ENCODE measurements at places on chromosomes 7 and 10.

DNA sequence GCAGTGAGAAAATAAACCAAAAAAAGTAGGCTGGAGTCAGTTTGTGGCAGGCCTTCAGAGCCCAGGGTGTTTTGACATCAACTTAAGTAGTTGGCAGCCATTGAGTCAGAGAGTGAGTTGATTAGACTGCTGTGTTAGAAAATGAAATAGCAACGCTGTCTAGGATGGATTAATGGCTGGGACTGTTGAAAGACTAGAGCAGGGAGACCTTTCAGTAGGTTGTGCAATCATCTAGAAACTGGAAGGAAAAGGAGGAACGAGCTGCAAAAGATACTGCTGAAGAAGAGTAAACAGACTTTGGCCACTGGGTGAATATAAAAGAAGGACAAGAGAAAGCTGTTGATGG is 28.6 kb upstream of the TRIL start:
- no peak for DNase-seq

DNA sequence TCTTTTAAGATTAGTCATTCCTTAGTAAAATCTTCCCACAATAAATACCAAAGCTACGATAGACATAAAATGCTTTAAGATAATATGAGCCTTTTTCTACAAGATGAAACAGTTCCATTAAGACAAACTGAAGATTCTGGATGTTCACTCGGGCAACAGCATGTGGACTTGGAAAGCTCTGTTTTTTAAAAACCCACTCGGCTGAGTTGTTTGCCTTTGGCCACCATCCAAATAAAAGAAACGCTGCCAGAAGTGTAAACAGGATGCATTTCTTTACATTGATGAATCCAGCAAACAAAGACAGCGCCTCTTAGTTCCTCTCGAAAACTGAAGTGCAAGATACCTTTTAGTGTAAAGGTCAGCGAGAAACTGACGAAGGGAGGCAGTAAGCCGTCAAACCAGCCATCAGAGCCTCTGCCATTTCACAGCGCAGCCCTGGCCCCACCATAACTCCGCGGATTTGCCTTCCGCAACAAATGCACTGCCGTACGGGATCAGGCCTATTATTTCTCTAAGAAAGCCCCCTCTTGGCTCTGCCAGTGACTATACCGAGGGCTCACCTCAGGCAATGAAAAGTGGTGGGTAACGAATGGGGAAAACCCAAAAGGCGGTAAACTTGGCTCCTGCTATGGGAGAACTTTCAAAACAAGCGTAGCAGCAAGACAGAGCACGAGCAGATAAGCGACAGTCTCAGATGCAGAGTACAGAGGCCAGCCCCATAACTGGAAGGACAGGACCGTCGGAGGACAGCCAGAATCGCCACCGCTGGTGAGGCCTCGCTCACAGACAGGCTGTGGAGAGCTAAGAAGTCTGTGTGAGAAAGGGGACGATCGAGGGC is 41.4 kb downstream of the GNA12 start:
- DNase-seq = no peak

DNA sequence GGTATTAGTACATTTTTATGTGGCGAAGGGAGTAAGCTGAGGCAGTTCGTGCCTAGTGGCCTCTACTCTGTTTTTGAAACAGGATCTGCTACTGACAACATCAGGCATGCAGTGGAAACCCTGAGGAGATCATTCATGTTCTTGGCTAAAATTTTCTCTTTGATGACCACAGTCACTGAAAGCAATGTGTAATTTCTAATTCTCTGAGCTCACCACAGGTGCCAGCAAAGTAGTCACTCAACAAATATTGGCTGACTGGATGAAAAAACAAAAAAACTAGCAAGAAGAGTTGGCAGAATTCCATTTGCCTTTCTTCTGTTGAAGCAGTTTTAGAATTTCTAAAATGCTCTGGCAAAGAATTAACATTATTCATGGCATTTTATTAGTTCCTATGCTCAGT is 176.5 kb upstream of the KCTD7 start:
- DNase-seq = no peak

GRCh38 chr10:102421507-102421756 is 796 bp downstream of the FBXL15 start:
- DNase-seq = no peak

DNA sequence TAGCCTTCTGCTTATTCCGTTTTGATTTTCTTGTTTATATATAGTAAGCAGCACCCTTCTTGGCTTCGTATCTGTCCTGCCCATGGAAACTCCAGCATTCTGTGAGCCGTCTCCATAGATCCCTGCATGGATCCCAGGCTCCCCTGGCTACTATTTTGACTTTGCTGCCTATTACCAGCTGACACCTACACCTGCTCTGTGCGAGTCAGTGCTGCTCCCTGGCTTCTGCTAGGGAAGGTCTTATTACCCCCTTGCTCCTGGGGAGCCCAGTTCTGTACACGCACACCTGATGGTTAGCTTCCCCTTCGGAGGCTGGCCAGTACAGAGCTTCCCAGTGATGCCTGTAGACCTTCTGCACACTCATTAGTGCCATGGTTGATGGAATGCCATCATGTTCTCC is 35.4 kb downstream of the NACAD start:
- no peak for DNase-seq

GRCh38 chr7:977326-978048 is 2.1 kb upstream of the COX19 start:
- no peak for DNase-seq

- no peak for DNase-seq
Observed at GRCh38 chr10:287814-288213, 152.6 kb downstream of the ZMYND11 start.

DNA sequence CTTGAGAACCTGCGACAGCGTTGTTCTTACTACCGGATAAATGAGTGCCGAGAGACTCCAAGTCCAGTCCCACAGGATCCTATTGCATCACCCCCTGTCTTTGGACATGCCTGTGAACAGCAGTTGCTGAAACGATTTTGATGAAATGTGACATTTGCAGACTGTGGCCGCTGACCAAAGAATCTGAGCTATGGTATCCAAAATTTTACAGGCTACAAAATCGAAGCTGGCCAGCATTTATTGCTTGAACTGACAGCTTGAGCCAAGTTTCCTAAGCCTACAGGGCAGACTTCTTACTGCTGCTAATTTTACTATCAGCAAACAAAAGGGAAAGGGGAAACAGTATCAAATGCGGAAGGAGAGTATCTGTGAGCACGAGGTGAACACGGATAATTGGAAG is 12.1 kb upstream of the NPVF start:
- no peak for DNase-seq

DNA sequence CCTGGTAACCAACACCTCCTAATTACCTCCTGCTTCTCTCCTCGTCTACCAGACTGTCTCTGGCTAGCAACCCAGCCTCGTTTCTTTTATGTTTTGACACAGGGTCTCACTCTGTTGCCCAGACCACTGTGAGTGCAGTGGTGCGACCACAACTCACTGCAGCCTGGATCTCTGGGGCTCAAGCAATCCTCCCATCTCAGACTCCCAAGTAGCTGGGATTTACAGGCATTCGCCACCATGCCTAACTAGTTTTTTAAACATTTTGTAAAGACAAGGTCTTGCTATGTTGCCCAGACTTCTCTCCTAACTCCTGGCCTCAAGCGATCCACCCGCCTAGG is 10.2 kb downstream of the TNRC18 start:
- DNase-seq = no peak

DNA sequence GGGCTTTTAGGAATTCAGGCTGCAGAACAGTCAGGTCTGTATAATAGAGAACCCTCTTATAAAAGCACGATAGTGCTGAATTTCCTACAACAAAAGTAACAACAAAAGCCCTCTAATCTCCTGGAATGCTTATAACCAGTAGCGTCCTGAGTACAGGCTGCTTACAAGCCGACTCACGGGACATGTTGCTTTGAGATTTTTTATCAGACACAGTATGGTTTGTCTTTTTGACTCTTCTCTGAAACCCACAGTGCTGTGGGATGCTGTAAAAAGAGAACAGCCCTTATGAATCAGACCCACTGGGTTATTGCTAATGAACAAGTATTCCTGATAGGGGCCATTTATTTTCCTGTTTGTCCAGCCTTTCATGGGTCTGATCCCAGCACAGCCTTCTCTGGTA is 59.4 kb downstream of the PLPP4 start:
- no peak for DNase-seq

DNA sequence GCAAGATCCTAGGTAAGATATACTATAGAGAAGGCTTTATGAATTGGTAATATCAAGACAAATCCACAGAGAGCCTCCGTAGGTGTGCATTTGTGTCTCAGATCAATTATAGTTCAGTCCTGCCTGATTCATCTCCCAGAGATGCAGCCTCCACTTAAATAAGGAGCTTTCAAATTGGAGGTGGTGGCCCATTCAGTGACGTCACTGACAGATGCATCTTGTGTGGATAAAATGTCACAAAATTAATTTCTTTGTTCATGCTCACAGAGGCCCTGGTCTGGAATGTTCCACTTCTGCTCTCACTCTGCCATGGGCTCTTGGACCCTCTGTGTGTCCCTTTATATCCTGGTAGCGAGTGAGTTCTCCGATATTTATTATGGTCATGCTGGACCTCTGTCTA is 157.1 kb upstream of the PRSS58 start:
- no peak for DNase-seq

- no peak for DNase-seq
Observed at GRCh38 chr10:131897297-131897899, 3.4 kb upstream of the PPP2R2D start.

- no peak for DNase-seq
Observed at GRCh38 chr10:131843089-131843595, 57.7 kb upstream of the PPP2R2D start.

- no peak for DNase-seq
Observed at GRCh38 chr10:120598386-120598785, 141.4 kb downstream of the PLPP4 start.

DNA sequence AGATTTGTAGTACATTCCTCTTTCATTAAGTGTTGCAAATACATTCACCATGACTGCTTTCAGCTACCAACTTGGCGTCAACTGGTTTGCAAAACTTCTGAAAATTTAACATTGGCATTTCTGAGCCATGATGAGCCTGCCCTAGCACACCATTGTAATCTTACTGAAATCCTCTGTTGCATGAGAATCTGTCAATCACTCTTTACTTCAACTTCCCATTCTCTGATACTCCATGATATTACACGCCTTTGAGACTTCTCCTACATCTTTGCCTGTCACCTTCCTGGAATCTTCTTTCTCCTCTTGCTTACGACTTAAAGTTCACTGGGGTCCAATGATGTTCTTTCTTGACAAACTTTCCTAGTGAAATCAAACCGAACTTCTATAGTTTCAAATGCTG is 32.2 kb downstream of the EBLN1 start:
- no peak for DNase-seq

DNA sequence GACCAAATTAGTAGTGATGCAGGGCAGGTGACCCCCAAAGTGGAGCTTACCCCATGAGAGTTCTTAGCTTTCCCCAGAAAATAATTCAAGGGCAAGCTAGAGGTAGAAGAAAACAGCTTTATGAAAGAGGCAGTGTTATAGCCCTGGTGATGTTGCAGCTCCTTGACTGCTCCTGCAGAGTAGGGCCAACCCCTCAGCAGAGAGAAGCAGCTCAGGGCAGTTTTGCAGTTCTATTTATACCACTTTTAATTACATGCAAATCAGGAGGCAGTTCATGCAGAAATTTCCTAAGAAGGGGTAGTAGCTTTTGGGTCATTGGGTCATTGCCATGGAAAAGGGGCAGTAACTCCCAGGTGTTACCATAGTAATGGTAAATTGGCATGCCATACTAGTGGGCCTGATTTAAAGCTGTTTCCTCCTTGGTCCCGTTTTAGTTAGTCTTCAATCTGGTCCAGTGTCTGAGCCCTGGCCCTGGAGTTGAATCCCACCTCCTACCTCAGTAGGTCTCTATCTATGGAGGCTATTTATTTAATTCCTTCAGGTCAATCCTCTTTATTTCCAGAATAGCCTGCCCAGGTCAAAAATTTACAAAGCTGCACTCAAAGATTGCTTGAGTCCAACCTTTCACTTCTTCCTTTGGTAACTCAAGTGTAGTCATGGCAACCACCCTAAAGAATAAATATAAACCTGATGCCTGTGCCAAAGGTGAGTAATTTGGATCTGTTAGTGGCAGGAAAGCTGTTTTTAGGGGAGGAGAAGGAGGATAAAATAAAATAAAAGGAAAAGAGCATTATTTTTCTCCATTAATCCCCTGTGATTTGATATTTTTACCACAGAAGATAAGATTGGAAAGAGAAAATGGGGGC is 29.5 kb downstream of the PLXDC2 start:
- DNase-seq = no peak

- no peak for DNase-seq
Observed at GRCh38 chr10:127556916-127557315, 7.8 kb downstream of the NPS start.

GRCh38 chr10:71837098-71837827 is 13.8 kb downstream of the PSAP start:
- DNase-seq = no peak

GRCh38 chr7:79319369-79319768 is 134.1 kb downstream of the MAGI2 start:
- DNase-seq = no peak

- DNase-seq = no peak
Observed at GRCh38 chr10:1896153-1896552, 158.8 kb upstream of the ADARB2 start.

GRCh38 chr7:507623-508300 is 11.9 kb downstream of the PDGFA start:
- DNase-seq = no peak

Measured in activated T-cell treated with anti-CD3 and anti-CD28 coated beads for 4 hours (primary cell).